ENCODE measurements at places on chromosomes 2 and 18.

GRCh38 chr2:238094438-238095022 lies 5.6 kb upstream of the ESPNL start:
- no peak for DNase-seq

- DNase-seq: no peak
Measured at GRCh38 chr2:85064927-85065577, 68.1 kb upstream of the TCF7L1 start.

DNA sequence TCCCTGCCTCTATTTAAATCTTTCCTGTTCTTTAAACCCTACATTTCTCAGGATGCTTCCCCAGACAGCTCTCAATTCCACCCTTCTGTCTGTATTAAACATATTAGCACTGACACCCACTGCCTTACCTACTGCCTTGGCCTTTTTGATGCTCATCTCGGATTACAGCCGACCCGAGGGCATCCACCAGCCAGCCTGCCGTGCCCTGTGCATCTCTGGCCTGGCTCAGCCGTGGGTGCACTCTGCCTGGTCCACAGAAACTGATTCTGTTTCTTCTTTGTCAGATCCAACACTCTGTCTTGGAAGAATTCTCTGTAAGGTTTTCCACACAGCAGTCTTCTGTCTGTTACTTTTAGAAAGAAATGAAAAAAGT lies 27.2 kb downstream of the TANC1 start:
- DNase-seq: no peak

GRCh38 chr2:221318376-221319130 lies 253.6 kb downstream of the EPHA4 start:
- DNase-seq: no peak

DNA sequence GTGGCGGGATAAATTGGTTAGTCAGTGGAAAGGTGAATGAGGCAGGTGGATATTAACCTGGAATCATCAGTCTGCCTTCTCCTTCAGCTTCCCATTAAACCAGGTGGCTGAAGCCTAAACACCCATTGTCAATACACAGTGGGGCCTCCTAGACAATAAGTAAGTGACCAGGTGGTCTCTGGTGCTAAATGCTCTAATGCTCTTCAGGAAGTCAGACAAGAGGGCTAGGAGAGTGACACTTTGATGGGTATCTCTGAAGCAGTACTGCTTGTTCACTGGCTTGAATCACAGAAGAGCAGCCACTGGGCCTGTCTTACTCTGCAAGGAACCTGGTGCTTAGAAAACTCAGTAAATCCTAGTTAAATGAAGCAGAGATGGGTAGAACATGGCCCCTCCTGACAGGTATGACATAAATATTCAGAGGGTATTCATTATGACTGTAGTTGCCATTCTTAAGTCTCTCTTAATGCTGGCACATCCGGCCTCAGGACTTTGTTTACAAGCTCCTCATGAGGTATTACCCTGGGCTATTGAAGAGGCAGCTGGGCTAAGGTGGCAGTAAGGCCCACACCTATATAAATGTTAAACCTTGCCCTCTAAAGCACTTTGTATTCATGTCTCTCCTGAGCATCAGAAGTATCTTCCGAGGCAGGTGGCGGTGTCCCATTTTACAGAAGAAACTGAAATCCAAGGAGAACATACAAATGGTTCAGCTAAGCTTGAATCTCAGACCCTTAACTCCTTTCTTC lies 104.9 kb downstream of the NCK2 start:
- no peak for DNase-seq
